ENCODE measurements at places on chromosomes 6 and 20. TPM values are rescaled to one million over a fixed set of nuclear protein-coding genes. Genes with fewer than 3 reads are reported as not detected.

Gene DUSP22
- 33.2 TPM for total RNA-seq

Gene KHDC1L
- not detected for total RNA-seq

Gene ARMH2
- total RNA-seq = not detected

Gene NOX3
- total RNA-seq = not detected

Gene BANF2
- not detected for total RNA-seq

Gene MAVS
- 23.2 TPM for total RNA-seq

Gene SCRT2
- total RNA-seq = not detected

Gene XPO5
- total RNA-seq = 108 TPM

Gene LAMA5
- 0.72 TPM for total RNA-seq

Gene MLN
- not detected for total RNA-seq

Gene COL19A1
- total RNA-seq = not detected

Gene MUC22
- total RNA-seq = not detected

Gene PPP1R3G
- 0.11 TPM for total RNA-seq

Gene ENPP3
- total RNA-seq = 0.58 TPM

Gene PSORS1C2
- not detected for total RNA-seq

Gene LHFPL5
- total RNA-seq = not detected

Gene NR2E1
- total RNA-seq = not detected

Gene DEF6
- total RNA-seq = 74.1 TPM

Gene CSNK2A1
- 179 TPM for total RNA-seq

GRCh38 chr20:22920898-22921297 lies 114.2 kb upstream of the SSTR4 start:
- DNase-seq = no peak

DNA sequence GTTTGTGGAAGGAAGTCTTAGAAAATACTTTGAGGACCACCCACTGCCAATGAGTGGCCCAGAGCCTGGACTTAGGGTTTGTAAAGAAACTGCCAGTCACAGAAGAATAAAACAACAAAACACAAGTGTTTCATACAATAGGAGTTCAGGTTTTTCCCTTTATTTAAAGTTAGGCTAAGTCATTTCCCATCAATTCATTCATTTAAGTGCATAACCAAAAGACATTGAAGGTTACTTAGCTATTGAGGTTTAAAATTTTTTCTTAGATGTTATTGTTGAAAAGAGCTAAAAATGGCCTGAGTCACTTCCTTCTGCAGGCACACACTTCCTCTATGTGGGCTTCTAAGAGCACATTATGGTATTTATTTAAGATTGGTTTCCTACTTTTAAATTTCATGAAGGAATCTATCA lies 54.2 kb downstream of the ARMC2 start:
- no peak for DNase-seq

DNA sequence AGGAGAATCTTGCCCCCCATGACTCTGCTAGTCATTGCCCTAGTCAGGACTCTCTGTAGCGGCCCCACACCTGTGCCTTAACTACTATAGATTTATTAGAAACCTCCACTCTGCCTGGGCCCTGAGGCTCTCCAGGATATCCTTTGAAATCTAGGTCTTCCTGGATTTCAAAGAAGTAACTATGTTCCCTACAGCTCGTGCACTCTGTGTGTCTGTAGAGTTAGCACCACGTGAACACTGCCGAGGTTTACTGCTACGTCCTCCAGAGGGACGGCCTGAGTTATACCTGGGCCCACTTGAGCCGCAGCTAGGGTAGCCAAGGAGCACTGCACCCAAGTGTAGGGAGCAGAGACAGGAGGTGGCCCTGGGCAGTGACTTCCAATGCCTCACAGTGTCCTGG lies 19.8 kb downstream of the GLP1R start:
- no peak for DNase-seq

GRCh38 chr20:43993560-43993959 lies 78.9 kb downstream of the TOX2 start:
- no peak for DNase-seq

GRCh38 chr6:118316796-118317384 lies 231.2 kb upstream of the PLN start:
- no peak for DNase-seq

DNA sequence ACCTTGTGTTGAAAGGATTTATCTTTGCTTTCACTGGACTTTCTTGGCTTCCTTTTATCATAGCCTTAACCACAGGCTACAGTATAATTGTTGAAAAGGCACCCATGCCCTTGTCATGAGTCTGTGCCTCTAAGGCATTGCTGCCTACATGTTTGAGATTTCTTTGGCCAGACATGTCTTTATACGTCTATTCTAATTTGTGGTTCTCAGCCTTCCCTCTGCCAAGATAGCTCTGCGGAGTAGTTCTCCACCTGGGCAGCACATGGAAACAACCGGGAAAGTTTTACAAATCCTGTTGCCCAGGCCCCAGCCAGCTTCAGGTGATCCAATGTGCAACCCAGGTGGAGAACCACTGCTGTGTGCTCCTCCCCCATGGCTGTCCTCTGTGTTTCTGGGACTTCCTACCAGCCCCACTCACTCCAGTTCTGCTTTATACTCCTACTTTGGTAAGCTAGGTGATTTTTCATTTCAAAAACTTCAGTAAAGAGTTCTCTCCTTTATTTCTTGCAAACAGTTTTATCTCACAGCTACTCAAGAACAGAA lies 159.6 kb upstream of the MYLIP start:
- no peak for DNase-seq

DNA sequence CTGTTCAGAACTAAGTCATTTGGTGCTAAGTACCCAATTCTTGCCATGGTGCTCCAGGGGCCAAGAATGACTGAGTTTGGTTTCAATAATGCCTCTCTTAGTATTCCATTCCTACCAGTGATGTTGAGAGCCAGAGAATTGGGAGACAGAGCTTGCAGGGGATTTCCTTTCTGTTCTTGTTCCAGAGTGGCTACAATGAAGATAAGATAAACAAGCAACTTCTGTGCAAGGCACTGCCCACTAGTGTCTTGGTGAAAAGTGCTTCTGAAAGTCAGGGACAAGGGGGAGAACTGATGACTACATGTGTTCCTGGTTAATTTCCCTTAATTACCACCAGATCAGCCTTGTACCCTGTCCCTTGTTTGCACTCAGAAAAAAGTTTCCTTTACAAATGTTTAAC lies 421.6 kb downstream of the BCKDHB start:
- DNase-seq = no peak

- peak; percentile 20 for DNase-seq
These were observed 12.2 kb downstream of the FGD2 start for GRCh38 chr6:37017606-37018197.

DNA sequence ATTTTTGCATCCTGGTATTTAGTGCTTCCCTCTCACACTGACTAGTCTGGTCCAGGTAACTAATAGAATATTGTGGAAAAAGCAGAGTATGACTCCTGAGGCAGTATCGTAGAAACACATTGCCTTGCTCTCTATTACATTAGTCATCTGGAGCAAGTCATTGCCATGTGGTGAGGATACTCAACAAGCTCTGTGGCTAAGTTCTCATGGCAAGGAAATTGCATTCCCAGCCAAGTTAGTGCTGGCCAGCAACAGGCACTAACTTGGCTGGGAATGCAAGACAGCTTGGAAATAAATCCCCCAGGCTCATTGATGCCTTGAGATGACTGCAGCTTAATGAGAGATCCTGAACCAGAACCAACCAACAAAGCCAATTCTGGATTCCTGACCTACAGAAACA lies 39.7 kb upstream of the HTR1B start:
- no peak for DNase-seq

GRCh38 chr20:10225439-10226060 lies 6.9 kb downstream of the SNAP25 start:
- no peak for DNase-seq

DNA sequence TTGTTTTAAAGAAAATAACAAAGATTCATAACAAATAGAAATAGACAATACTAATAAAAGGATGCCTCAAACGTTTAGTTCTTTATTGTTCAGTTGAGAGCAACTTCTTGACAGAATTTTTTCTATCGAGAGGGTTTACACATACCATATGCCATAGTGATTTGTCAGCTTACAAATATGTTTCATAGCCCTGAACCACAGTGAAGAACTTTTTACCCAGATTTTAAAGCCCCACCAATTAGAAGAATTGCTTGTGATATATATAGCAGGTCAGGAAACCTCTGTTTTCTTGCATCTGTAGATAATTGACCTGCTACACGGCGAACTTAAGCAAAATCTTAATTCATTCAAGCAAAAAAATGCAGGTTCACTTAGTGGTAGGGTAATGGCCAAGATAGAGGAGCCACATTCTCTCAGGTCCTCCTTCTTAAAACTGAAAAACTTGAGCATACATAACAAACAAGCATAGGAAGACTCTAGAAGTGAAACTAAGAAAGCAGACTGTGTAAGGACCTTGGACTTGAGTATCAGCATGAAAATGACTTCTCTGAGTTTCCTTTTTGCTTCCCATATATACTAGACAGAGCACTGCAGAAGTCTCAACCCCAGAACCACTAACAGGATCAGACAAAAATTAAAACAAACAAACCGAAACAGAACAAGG lies 39.5 kb downstream of the CRISP1 start:
- no peak for DNase-seq

DNA sequence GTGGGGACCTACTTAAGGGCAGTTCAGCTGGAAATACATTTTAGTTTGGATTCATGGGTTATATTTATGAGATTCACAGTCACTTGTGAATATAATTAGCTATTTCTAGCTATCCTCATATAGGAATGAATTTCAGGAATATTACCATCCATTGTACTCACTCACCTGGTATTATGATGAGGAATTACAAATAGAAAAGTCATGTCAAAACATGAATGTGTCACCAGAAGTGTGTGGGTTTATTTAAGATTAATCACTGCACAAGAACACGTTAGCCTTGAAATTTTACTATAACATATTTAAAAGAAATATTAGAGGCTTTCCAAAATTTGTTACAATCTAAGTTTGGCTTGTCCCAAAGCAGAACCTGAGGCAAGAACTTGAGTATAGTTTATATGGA lies 510.5 kb downstream of the PHF3 start:
- no peak for DNase-seq

GRCh38 chr6:170090561-170090960 lies 200.3 kb downstream of the DLL1 start:
- no peak for DNase-seq

- peak; percentile 32 for DNase-seq
These were observed 9.4 kb upstream of the AVP start for GRCh38 chr20:3093861-3094361.

DNA sequence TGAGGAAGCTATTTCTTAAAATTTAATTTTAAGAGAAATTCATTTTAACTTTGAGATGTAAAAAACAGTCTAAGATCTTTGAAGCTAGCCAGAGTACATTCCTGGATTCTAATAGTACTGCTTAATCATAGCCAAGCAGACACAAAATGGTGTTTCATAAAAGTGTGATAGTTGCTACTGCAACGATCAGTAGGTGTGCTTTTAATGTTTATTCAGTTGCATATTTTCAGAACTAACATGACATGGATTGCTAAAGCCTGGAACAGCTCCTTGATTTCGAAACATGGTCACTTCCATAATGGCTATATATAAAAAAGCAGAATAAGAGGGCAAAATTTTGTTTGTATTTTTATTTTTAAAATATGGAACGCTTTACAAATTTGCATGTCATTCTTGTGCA lies 35.5 kb downstream of the SESN1 start:
- DNase-seq = no peak

- DNase-seq = no peak
These were observed 521.6 kb downstream of the CD83 start for GRCh38 chr6:14638906-14639761.

DNA sequence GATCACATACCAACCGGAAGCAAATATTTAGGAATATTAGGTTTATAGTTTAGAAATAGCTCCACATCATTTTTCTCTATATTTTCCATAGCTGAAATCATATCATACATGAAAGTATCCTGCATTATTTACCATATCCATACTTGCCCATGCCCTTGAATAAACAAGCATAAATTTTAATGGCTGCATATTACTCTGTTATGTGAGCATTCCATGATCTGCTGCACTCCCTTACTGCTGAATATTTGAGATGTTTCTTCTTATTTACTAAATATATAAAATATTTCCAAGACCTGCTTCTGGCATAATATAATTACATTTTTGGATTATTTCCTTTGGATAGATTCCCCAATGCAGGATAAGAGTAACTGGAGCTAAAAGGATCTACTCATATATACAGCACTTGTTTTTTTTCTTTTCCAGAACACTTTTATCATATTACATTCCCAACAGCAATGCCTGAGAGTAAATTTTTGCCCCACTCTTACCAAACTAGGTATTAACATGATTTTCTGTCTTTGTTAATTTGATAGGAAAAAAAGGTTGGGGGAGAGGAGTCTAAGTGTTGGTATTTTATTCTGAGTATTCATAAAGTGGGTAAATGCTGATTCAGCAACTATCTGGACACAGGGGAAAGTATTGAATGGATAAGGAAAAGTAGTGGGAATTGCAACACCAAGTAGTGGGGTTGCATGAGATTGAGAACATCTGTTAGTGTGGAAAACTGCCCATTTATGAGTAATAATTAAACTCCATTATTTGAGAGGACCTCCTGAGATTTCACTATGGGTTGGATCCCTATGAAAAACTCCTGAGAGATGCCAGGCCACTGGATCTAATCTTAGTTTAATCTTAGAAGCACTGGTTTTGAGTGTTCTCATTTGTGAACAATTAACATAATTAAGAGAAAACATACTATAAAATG lies 76.0 kb downstream of the MAN1A1 start:
- DNase-seq = no peak

DNA sequence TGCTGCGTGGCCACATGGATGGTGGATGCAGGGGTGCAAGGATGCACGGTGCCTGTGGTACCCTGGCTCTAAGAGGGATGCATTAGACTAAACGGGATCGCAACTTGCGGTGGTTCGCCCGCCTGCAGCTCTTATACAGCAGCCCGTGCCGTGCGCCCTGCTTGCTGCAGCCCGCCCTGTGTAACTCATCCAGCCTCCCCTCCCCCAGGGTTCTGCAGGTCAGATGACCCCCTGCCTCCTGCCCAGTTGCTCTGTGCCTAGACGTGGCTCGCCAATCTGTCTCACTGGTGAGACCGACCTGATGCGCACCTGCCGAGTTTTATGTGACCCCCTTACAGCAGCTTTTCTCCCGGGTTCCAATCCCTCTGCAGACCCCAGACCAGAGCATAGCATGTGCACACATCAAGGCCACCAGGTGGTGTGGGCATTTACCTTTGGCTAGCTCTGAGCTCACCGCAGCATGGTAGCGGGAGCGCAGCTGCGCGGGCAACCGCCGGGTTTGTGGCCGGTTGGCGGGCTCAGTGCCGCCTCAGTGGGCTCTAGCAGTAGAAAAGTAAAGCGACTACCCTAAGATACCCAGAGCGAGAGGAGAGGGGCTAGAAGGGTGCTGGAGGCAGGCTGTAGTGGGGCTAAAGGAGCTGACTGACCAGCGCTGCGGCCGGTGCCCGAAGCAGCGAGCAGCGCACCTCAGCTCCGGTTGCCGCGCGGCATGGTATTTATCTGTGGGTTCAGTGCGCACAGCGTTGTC lies 693 bp upstream of the GNAS-AS1 start:
- peak; percentile 37 for DNase-seq

GRCh38 chr6:108650325-108650724 lies 89.6 kb downstream of the FOXO3 start:
- DNase-seq = no peak

GRCh38 chr20:52289956-52290565 lies 98.5 kb upstream of the ZFP64 start:
- DNase-seq = no peak
